ENCODE measurements at places on chromosomes 5 and 9.

DNA sequence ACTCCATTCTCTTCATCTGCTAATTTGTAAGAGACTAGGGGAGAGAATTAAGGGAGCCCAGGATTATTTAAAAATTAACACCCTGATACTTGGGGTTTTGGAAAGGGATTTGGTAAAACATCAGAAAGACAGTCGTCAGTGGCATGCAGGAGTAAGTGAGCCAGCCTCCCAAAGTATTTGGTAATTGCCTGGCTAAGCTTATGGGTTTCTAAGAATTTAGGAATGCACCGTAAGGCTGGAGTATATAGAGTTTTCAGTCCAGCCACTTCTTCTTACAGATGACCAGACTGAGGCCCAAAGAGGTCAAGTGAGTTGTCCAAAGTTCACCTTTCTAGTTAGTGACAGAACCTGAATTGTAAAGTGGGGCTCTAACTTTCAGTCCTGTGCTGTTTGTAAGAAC is 25.8 kb upstream of the NFIB start:
- no peak for DNase-seq

GRCh38 chr5:1329111-1329579 is 15.8 kb downstream of the CLPTM1L start:
- DNase-seq = peak; percentile 18

DNA sequence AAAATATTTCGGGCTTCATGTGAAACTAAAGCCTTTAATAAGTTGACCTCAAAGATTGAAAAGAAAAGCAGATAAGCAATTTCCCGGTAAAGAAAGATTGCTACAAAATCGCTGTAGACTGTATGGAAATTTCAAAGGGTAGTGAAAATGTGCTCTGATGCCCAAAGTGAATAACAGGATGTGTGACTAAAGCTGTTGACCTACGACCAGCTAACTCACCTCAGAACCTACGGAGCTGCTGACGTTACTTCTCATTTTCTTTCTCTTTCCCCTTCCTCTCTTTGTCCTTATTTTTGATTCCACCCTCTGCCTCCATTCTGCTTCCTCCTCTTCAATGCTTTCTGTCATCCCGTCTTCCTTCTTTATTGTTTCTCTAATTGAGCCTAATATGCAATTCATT is 103.2 kb downstream of the PDE4D start:
- DNase-seq = no peak

DNA sequence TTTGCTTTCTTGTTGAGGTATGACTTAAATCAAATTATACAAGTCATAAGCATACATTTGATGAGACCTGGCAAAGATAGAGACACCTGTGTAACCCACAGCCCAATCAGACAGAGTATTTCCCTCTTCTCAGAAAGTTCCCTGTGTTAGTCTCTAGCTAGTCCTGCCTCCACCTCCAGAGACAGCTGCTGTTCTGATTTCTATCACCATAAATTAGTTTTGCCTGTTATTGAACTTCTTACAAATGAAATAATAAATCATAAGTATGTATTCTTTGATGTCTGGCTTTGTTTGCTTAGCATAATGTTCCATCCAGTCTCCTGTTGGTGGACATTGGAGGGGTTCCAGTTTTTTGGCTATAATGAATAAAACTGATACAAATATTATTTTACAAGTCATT is 194.5 kb downstream of the ICE1 start:
- no peak for DNase-seq

DNA sequence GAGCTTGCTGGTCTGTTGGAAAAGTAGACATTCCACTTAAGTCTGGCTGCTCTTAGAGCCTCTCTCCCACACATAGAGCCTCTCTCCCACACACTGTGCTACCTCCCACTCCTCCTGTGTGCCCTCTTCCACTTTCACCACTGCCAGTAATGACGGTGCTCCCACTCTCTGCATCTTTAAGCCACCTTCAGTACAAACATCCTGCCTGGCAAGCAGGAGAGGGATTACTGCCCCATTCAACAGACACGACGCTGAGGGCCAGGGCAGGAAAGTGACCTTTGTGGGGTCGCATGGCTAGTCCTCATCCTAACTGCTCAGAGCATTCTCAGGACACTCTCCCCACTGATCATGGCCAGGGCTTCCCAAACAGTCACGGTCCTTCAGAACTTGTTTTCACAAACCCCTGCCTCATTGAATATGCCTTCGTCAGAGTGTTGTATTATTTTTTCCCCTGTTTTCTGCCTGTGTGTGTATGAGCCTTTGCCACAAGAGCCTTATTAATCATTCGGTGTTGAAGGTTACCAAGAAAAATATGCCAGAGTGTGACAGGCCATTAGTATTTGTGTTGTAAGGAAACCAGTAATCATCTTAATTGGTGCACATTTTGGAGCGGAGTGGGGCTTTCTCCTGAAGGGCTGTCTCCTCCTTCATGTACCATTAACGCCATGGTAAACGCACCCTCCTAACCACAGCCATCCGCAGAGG is 87.1 kb upstream of the SAP30L start:
- DNase-seq = no peak

GRCh38 chr9:12699529-12699928 is 6.3 kb downstream of the TYRP1 start:
- DNase-seq = no peak

- DNase-seq = no peak
These were observed 41.8 kb downstream of the CSF2 start for GRCh38 chr5:132115375-132115774.

- DNase-seq = no peak
These were observed 4.7 kb downstream of the SLC27A4 start for GRCh38 chr9:128344931-128345605.

- DNase-seq = no peak
These were observed 37.7 kb upstream of the PLPPR1 start for GRCh38 chr9:100990605-100991381.

- DNase-seq = no peak
These were observed 12.2 kb upstream of the CSNK1A1 start for GRCh38 chr5:149563466-149563865.

DNA sequence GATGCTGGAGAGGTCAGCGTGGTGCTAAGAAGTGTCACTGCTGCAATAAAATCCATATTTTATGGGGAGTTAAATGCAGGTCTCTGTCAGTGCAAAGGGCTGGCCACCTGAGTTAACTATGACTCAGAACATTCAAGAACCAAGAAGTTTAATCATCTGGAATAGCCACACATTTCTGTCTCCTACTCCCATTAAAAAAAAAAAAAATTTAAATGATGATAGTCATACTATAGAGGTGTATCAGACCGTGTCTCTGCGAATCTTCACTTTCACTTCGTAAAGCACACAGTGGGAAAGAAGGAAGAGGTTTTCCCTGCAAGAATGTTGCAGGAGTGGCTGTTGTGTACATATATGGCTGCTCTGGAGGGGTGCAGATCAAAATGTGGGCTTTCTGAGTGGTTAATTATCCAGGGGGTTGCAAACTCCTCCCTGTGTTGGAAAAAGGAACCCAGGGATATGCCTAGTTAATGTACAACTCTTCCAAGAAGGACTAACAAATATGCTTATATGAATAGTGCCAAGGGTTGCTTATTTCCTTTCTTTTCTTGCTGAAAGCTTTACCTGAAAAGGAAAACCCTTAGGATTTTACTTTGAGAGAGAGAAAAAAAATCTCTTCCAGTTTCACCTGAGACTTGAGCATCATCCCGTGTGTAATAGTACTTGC is 1.5 kb downstream of the CDH6 start:
- no peak for DNase-seq

GRCh38 chr5:85077581-85077980 is 692.9 kb upstream of the EDIL3 start:
- DNase-seq = no peak

- no peak for DNase-seq
These were observed 55.6 kb upstream of the CAMK4 start for GRCh38 chr5:111168608-111169007.

DNA sequence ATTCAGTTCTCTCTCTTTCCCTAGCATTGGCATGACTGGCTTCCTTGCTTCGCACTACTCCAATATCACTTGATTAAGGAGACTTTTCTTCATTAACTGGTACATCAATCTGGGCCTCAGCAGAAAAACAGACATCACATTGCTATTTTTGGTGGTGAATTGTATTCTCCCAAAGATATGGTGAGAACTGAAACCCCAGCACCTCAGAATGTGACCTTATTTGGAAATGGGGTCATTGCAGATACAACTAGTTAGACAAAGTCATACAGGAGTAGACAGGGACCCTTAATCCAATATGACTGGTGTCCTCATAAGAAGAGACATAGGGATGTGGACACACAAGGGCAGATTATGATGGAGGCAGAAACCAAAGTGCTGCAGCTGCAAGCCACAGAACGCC is 7.5 kb upstream of the RAD23B start:
- no peak for DNase-seq

DNA sequence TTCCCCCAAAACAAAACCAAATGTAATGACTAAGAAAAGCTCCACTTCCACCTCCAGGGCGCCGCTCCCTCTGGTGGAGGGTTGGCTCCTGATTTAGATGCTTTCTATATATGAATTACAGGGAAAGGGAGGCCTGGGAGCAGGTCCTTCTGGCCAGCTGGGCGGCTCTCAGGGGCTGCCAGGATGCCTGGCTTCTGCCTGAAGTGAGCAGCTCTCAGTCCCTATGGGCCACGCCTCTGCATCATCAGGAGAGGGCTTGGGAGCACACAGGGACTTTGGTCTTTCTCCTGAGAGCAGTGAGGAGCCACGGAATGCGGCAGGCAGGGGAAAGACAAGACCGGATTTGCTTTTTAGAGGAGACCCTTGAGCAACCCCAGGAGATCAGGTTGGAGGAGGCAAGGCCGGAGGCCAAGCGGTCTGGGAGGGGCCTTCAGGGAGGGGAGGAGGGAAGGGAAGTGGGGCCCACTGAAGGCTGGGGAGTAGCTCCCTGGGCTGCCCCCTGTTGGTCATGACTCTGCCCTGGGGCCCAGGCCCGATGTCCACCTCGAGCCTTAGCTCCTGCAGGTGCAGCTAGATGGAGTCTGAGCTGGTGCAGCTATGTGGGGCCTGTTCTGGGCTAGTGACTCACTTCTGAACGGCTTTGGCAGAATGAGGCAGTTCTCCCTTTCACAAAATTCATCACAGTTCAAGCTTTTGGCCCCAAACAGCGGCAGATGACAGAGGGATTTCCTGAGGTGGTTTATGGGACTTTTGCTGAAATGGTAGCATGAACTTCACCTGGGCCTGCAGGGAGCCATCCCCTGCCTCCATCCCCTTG is 11.3 kb upstream of the GRHPR start:
- peak; percentile 55 for DNase-seq

DNA sequence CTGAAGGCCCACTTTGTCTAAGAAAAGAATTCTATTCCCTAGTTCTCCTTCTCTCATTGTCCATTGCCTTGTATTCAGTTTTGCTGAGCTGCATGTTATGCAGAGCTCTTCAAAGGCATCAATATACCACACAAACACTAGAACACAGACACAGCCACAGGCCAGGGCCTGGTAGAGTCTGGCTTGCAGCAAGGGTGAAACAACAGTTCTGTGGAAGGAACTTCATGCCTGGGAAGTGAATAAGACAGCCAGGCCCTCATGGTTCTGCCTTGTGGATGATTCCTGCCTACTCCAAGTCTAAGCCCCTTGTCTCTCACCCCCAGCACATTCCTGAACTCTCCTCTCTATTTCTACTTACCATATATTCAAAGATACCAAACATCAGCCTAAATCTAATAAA is 30.8 kb downstream of the KLHL3 start:
- no peak for DNase-seq

- no peak for DNase-seq
These were observed 9.0 kb downstream of the UBE2B start for GRCh38 chr5:134380346-134380745.

DNA sequence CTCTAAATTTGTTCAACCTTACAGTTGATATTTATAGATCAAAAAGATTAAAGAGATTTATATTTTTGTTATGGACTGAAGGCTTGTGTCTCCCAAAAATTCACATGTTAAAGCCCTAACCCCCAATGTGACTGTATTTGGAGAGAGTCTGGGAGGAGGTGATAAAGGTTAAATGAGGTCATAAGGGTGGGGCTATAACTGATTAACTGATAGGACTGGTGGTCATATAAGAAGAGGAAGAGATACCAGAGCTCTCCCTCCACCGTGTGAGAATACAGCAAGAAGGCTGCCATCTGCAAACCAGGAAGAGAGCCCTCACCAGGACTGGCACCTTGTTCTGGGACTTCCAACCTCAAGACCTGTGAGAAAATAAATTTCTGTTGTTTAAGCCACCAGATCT is 264.3 kb downstream of the ENC1 start:
- no peak for DNase-seq

- no peak for DNase-seq
These were observed 138.5 kb downstream of the TTLL11 start for GRCh38 chr9:121954477-121955140.

GRCh38 chr5:111746791-111747190 is 10.2 kb downstream of the NREP start:
- DNase-seq = no peak

- DNase-seq = no peak
These were observed 15.7 kb downstream of the SPATA9 start for GRCh38 chr5:95667061-95667618.

DNA sequence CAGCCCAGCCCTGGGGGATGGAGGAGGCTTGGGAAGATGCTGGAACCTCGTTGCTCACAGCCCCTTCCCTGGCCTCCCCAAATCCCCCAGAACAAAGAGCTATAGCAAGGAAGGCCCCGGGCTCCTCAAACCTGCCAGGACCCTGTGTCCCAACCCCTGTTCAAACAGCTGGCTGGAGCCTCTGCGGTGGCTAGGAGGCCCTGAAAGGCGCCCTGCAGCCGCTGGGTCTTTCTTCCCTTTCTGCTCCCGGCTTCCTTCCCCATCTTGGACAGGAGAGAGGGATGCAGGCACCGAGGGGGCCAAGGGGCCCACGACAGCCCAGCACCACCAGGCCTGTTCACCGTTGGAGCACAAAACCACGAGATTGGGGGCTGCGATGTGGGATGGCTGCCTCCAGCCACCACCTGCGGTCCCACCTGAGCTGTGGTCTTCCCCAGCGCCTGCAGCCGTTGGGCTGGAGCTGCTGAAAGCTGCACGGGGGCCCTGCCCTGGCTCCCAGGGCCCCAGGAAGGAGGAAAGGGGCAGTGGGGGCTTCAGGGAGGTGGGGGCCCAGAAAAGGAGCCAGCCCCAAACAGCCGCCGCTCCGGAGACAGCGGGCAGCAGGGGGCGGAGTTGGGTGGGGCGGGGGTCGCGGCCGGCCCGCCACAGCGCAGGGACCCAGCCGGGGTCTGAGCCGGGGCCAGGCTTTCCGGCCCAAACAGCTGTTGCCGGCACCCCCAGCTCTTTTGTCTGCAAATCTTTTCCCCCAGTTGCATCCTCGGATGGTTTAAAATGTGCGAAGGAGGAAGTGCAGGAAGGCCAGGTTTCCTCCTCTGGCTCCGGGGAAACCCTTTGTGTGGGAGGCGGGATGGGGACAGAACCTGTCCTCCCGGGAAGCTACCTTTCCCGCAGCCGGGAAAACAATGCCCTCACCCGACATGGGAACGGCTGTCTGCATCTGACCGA is 16.1 kb downstream of the NOTCH1 start:
- DNase-seq = no peak

- no peak for DNase-seq
These were observed 31.6 kb downstream of the CD180 start for GRCh38 chr5:67164856-67165525.

DNA sequence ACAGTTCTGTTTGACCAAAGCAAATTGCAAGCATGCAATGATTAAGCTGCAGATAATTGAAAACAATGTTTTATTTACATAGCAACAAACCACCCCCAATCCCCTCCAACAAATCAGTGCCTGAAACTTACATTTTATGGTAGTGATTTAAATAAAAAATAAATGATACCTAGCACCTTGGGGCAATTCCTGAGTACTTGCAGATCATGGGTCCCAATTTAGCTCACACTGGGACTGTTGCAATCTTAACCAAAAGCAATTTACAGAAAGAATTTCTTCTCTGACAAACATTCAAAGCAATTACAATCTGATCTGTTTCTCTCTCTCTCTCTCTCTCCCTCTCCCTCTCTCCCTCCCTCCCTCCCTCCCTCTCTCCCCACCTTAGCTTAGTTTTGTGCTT is 345.7 kb upstream of the PCSK5 start:
- no peak for DNase-seq

Data from 8988T (cell line).